ENCODE measurements at places on chromosomes 16 and 17.

DNA sequence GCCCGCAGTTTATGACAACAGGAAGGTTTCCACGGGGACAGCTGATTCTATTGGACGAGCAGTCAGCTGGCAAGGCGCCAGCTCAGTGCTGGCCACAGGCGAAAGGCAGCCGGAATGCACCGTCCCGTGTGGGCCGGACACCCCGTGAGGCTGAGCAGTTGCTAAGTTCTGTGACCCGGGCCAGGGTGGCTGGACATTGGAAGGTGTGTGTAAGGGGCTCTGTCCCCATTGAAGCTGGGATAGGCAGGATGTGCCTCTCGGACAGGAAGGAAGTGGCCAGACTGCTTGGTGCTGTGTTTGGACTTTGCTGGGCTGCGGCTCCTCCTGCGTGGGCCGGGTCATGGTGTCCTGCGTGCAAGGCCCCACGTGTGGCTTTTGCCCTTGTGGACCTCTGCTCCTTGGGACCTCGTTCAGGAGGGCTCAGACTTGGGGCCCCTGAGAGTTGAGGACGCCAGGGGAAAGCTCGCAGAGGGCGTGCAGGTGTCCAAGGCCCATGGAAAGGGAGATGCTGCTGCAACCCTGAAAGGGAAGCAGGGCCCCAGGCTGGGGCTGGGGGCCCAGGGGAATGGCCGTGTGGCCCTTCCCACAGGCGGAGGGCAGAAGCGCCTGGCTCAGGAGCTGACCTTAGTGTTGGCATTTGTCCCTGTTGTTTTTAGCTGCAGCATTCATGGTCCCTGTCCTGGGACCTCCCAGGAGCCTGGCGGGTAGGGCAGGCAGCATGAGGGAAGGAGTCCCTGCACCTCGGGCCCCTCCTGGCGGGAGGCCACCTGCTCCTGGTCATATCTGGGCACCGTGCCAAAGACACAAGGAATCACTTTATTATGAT, 10.0 kb downstream of the BAIAP2 start:
- DNase-seq, result no peak

DNA sequence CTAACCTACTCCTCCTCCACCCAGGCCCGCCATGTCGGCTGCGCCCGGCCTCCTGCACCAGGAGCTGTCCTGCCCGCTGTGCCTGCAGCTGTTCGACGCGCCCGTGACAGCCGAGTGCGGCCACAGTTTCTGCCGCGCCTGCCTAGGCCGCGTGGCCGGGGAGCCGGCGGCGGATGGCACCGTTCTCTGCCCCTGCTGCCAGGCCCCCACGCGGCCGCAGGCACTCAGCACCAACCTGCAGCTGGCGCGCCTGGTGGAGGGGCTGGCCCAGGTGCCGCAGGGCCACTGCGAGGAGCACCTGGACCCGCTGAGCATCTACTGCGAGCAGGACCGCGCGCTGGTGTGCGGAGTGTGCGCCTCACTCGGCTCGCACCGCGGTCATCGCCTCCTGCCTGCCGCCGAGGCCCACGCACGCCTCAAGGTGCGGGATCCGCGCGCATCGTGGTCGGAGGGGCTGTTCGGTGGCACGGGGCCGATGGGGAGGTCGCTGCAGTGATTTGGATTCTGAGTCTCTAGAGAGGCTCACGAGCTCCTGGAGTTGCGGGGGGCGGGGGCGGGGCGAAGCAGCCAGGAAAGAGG, 878 bp downstream of the TRIM72 start:
- no peak for DNase-seq

DNA sequence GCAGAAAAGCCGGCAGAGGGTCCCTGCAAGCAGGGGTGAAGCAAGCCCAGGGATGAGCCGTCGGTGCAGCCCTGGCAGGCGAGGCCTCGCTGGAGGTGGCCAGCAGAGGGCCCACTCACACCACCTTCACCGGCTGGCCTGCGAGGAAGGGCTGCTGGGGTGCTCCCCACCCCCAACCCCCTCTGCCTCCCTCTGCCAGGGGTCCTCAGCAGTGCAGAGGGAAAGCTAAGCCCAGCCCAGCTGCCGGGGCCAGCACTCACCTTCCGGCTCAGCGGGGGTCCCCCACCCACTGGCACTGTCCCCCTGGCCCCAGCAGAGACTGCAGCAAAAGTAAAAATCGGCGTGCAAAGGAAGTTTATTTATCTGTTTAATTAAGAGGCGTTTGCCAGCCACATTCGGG, 113.4 kb downstream of the ENGASE start:
- DNase-seq, result no peak

- DNase-seq, result no peak
Measured at GRCh38 chr17:48483471-48484131, 47.2 kb downstream of the HOXB1 start.

DNA sequence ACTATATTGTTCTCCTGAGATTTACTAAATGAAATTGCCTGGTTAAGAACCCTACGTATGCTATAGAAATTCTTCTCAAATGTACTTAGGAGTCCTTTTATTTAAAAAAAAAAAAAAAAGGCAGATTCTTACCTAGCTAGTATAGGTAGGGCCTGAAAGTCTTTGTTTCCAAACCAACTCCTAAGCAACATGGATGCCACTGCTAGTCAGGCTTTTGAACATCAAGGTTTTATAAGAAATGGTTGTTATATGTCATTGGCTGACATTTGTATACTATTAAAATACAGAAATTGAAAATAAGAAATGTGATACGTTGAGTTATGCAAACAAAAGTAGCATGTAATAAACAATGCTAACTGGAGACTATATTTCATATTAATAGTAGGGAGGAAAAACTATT, 1.2 kb downstream of the EVI2A start:
- DNase-seq, result no peak

DNA sequence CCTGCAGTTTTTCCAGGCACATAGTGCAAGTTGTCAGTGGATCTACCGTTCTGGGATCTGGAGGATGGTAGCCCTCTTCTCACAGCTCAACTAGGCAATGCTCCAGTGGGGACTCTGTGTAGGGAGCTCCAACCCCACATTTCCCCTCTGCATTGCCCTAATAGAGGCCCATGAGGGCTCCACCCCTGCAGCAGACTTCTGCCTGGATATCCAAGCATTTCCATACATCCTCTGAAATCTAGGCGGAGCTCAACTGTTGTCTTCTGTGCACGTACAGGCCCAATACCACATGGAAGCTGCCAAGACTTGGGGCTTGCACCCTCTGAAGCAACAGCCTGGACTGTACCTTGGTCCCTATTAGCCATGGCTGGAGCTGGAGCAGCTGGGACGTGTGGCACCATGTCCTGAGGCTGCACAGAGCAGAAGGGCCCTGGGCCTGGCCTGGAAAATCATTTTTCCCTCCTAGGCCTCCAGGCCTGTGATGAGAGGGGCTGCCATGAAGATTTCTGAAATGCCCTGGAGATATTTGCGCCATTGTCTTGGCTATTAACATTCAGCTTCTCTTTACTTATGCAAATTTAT, 10.9 kb upstream of the MILR1 start:
- DNase-seq, result no peak

GRCh38 chr17:5381542-5381941, 37.9 kb downstream of the NUP88 start:
- DNase-seq, result no peak

DNA sequence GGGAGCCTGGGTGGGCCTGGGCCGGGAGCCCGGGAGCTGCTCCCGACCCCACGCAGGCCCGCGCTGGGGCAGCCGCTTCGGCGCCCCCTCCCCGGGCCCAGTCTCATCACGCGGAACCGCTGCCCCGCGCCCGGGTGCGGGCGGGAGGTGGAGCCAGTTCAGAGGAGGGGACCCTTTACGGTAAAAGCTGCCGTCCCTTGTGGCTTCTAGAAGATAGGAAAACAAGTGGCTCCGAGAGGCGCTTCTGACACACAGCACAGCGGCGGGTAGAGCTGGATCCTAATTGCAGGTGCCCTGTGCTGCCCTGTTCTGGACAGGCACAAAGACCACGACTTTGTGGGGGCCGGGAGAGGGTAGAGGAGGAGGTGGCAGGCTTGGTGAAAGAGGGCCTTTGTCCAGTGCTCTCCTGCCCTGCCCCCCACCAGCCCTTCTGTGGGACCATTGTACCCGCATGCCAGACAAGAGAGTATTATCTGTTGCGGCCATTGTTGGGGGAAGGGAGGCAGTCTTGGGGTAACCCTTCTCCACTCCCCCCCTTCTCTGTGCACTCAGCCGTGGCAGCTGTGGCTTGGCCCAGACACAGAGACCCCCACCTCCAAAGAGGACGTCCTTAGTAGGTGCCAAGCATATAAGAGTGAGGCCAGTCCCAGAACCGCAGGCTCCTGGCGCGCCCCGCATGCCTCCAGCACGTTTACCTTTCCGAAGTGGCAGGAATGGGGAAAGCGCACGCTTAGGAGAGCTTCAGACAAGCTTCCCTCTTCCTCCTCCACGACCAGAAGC, 736 bp downstream of the CNP start:
- DNase-seq, result no peak

- peak; percentile 58 for DNase-seq
Measured at GRCh38 chr16:30651124-30652004, 604 bp downstream of the PRR14 start.

GRCh38 chr17:9958586-9959281, 53.7 kb upstream of the RCVRN start:
- no peak for DNase-seq

- DNase-seq, result no peak
Measured at GRCh38 chr16:87790292-87791100, 24.7 kb upstream of the KLHDC4 start.

- no peak for DNase-seq
Measured at GRCh38 chr16:4679156-4679849, 14.1 kb upstream of the NUDT16L1 start.

GRCh38 chr16:57147381-57148221, 38.2 kb downstream of the PSME3IP1 start:
- DNase-seq, result no peak

Measured in stimulated activated CD8-positive, alpha-beta memory T cell treated with anti-CD3 and anti-CD28 coated beads, Interleukin-4, amount 100 ng/mL, for 1 hour (primary cell).